ENCODE measurements at places on chromosomes 5 and 9.

DNA sequence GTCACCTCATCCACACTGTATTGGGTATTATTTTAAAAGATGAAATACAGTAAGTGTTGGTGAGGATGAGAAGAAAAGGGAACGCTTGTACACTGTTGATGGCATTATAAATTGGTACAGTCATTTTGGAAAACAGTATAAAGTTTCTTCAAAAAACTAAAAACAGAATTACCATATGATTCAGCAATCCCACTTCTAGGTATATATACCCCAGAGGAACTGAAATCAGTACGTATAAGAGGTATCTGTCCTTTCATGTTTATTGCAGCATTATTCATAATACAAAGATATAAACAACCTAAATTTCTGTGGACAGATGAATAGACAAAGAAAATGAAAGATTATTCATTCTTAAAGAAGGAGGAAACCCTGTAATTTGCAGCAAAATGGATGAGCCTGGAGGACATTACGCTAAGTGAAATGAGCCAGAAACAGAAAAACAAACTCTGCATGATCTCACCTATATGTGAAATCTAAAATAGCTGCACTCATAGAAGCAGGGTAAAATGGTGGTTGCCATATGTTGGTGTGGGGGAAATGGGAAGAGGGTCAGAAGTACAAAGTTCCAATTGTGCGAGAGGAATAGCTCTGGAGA is 191.6 kb downstream of the TRIM36 start:
- no peak for DNase-seq

DNA sequence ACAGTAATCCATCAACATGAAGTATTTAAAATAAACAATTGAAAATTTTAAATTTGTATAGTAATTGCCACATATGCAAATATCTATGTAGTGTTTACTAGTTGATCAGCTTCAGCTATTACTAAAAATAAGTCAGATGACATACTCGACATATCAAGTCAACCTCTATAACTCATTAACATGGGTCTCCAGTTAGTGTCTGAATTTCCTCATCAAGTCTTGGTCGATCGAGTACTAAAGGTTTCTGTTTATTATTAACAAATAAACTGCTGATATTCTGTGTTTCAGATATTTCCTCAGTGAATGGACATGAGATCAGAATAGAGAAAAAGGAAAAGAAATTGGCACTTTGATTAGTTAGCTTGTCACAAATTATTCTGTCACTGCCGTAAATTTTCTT is 266.5 kb upstream of the ITGA1 start:
- no peak for DNase-seq

DNA sequence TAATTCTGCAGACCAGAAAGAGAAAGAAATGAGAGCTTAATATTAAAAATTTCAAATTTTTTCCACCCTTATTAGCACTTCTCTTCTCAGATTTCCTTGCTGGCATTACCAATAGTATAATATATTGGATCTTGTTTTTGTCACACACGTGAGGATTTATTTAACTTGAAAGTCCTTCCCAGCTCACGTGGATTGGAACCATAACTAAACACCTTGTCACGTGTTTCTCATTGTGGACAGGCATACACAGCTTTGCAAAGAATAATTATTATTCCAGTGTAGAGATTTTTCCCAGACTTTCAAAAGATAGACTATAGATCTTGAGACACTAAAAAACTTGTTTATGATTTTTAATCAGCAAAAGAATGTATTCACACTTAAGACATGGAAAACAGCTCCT is 123.8 kb upstream of the LPAR1 start:
- DNase-seq: no peak

- no peak for DNase-seq
Measured at GRCh38 chr5:38274370-38274769, 16.0 kb downstream of the EGFLAM start.

- no peak for DNase-seq
Measured at GRCh38 chr5:131321066-131321465, 57.2 kb downstream of the CDC42SE2 start.

GRCh38 chr5:113278976-113279375 is 155.8 kb downstream of the TSSK1B start:
- no peak for DNase-seq

- DNase-seq: no peak
Measured at GRCh38 chr5:63240063-63240755, 661.6 kb downstream of the LRRC70 start.

- no peak for DNase-seq
Measured at GRCh38 chr5:169298193-169298592, 2.7 kb downstream of the SLIT3 start.

DNA sequence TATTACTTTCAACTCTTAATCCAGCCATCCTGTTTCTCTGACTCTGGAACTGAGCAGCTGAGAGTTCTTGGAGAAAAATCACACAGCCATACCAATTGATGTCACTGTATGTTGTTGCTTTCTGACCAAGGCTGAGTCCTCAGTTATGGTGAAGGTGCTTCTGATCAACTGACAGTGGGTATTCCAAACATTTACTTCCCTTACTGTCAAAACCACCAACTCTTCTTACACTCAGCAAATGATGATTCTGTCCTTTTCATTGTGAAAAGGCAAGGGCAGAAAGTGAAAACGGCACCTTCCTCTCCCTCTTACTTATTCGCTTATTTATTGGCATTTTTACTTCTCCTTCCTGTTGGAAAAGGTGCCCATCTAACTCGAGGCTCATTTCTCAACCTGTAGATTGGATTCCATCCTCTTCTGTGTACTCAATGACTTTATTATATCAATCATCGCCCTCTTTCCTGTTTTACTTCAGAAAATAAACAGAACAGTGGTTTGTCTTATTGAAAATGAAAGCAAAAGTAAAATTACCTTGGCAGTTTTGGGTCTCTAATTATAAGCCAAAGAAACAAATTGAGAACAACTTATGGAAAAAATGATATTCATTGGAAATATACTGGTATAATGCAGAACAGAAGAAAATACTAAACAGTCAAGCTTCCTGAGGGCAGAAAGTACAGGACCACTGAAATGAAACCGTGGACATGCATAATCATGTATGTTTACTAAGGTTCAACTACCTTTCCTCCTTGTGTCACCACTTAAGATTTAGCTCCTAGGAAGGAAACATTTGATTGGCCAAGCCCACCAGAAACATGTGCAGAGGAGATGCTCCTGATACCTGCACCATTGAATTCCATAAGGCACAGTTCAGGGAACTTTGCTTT is 104.5 kb upstream of the CHD1 start:
- no peak for DNase-seq

DNA sequence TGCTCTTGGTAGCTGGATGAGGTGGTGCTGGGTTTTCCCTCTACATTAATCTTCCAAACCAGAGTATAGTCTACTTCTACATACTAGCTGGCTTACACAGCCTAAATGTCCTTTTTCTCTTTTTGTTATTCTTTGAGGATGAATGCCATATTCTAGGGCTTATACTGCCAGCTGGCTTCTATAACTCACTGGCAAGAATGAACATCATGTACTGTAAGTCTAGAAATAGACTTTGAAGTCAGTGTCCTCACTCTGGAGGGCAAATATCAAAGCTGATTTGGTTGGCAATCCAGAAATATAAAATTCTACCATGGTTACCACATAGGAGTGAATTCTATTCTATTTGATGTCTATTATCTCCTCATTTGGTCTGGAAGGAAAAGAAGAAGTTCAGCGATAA is 251.7 kb upstream of the TYRP1 start:
- no peak for DNase-seq

DNA sequence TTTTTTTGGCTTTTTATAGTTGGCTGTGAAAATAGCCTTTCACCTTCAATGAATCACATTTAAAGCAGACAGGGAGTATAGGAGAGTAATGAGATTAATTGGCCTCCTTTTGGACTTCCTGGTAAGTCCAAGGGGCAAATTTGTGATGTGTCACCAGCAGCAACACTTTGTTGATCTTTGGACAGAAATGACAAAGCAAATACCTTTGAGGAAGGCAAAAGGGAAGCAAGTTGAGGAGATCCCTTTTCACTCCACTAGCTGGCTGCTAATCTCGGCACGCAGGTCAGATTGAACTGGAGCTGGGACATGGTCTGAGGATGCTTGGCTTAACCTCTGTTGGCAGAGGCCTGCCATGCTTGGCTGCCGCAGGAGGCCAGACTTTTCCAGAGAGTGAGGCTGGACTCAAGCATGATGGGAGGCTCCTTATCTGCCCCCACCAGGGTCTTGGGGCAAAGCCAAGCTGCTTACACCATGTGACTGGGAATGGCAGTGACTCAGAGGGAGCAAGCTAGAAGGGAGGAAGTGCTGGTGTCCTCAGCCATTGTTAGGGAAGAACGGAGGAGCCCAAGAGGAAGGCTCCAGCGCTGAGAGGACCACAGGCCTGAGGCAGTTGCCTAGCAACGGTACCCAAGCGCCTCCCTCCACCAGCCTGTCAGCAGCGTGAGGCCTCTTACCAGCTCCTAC is 174.5 kb upstream of the MAP1B start:
- no peak for DNase-seq

GRCh38 chr5:159916841-159917761 is 819 bp downstream of the ADRA1B start:
- no peak for DNase-seq

GRCh38 chr9:69937360-69937759 is 106.3 kb upstream of the MAMDC2 start:
- DNase-seq: no peak

DNA sequence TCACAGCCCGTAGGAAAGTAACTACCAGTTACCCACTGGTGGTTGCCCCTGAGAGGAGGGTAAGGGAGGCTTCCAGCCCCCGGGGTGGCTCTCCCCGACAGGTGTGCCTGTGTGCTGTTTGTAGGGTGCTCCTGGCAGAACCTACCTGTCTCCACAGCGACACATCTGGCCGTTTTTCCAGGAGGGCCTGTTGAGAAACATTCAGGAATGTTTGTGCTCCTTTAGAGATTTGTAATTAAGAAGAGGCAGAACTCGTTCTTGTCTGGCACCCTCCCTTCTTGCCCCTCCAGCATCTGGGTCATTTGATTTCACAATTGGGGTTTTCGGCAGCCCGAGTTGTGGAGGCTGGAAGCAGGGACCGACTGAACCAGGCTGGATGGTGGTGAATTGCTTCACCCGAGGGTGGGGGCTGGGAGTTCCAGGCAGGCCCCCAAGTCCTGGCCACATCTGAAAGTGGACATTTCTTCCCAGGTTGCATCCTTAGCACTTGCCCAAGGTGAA is 74.2 kb downstream of the WWC1 start:
- DNase-seq: no peak

DNA sequence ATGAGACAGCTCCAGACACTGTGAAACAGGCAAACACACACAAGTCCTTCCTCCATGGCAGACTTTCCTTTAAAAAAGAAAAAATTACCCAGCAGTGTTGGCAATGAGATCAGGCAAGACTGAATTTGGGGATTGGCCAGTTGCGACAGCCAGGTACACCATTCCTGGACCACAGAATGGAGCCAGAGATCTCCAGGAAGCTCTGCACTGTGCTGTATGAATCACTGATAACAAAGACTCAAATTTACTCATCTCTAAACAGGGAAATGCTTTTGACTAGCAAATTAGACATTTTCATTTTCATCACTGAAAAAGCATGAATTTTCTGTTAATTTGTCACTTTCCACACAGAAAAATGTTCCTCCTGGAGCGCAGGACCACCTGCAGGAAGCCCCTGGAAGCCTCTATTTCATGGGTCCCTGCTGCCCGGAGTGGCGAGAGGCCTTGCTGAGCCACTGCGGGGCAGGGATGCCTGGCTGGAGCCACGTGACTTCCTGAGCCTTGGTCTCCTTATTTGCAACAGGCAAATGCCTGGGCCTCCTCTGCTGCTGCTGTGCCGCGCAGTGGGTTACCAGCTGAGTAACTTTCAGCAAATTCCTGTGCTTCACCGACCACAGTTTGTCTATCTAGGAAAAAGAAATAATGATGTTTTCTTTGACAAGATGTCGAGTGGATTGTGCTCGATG is 185.9 kb upstream of the ZNF618 start:
- DNase-seq: no peak

DNA sequence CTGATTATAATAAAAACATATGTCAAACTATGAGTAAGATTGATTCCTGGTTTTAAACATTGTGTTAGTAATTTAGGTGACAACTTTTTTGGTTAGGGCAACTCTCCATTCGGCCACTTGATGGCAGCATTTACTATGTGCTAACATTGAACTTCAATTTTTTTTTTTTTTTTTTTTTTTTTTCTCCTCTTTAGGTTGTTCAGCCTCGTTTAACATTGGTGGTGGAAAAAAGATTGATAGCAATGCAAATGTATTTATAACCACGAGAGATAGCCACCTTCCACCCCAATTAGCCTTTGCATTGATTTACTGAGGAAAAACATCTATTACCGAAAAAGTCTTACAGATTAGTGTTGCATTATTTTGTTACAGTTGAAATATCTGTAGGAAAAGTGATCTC is 159.1 kb downstream of the CSNK1G3 start:
- peak; percentile 27 for DNase-seq

GRCh38 chr9:134895908-134896833 is 15.6 kb downstream of the FCN2 start:
- DNase-seq: peak; percentile 54

DNA sequence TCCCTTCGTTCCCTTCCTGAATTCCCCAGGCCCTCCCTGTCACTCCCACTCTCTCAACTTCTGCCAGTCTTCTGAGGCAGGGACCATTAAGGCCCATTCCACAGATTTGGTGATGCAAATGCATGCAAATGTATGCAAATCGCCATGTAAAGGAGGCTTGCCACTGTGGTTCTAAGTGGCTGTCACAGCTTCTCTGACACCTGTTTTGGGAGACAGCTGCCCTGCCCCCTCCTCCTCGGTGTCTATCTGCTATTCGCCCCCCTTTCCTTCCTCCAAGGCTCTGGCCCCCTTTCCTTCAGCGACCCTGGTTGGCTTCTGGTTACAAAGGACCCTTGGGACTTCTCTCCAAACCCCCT is 10.5 kb upstream of the ARAP3 start:
- DNase-seq: no peak

- DNase-seq: no peak
Measured at GRCh38 chr9:37923118-37923795, 19.3 kb upstream of the SLC25A51 start.

- no peak for DNase-seq
Measured at GRCh38 chr9:93525476-93525875, 50.9 kb upstream of the PHF2 start.

- DNase-seq: no peak
Measured at GRCh38 chr5:96247097-96247701, 185.8 kb downstream of the PCSK1 start.

DNA sequence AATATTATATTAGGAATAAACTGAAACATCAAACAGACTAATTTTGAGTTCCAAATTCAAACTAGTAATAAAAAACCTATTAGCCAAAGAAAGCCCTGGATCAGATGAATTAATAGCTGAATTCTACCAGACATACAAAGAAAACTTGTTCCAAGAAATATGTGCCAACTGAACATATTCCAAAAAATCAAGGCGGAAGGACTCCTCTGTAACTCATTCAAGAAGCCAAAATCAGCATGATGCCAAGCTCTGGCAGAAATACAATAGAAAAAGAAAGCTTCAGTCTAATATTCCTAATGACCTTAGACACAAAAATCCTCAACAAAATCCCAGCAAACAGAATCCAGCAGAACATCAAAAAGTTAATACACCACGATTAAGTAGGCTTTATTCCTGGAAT is 619.1 kb upstream of the COX7C start:
- DNase-seq: no peak

DNA sequence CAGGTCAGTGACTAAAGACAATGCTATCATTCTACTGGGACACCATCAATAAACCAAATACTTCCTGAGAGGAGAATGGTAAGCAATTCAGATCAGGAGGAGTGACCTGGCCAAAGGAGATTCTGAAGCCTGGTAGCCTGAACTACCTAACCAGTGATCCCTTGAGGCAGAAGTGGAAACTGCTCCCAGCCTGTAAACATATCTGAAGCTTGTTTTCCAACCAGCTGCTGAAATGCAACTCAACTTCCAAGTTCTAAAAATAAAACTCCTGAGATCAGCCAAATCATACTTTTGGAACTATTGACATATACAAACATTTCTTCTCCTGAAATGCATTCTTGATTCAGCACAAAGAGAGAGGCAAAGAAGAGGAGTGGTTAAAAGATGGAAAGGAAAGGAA is 204.1 kb downstream of the EBF1 start:
- DNase-seq: no peak
